ENCODE measurements at places on chromosomes 6 and 20.

DNA sequence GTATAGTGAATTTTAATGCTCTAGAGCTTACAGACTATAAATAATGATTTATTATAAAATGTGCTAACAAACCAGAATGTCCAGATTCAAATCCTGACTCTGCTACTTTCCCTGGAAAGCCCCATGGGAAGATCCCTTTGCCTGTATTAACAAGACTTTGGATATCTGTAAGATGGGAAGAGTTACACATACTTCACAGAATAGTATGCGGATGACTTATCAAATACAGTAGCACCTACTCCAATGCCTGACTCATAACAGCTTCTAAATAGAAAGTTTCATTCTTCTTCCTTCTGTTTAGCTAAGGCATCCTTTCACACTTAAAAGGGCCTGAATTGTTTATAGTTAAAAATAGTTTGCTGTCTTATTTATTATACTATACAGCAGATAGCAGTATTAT is 166.3 kb downstream of the KCNQ5 start:
- peak; percentile 62 for DNase-seq

DNA sequence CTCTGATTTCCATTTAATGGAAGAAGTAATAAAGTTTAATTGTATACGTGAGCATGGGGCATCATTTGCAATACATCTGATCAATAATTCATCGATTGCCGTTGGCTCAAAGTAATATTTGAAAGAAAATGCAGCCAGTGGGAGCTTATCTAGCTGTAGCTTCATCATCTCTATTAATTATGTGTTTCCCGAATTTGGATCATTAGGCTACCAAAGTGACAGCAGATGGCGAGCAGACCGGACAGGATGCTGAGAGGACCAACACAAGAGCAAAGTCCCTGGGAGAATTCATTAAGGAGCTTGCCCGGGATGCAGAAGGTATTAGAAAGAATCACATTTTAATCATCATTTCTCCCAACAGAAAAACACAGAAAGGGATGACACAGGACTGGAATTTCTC is 327.1 kb downstream of the ARHGAP18 start:
- DNase-seq, result no peak

DNA sequence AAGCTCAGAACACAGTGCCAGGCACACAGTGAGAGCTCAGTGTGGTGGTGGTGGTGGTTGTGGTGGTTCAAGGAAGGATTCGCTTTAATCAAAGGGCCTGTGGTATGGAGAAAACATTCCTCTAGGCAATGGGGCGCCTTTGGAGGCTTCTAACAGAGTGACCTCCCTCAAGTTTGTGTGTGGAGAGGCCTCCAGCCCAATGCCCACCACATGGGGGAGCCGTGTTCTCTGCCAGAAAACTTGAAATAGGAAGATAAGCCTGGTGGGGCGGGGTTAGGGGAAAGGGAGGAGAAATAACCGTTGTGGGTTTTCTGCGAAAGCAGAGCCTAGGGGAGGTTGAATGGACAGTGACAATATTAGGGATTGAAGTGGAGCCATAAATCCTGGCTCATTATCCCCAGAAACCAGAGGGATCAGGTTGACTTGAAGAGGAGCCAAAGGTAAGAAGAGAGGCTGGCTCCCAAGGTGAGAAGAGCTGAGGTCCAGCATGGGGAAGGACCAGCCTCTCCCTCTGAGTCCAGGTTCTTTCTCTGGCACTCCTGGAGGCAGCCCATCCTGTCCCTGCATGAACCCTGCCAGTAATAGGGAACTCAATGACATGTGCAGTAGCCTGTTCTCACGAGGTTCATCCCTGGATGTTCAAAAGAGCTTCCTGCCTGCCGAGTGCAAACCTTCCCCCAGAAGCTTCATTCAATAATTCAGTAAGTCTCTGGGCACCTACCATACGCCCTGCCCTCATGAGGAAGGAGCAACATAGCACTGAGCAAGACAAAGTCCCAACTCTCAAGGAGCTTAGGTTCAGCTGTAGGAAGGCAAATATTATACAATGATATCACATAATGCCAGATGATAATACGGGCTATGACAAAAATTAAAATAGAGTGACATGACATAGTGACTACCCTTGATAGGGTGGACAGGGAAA is 51.4 kb downstream of the TGM2 start:
- DNase-seq, result peak; percentile 14

DNA sequence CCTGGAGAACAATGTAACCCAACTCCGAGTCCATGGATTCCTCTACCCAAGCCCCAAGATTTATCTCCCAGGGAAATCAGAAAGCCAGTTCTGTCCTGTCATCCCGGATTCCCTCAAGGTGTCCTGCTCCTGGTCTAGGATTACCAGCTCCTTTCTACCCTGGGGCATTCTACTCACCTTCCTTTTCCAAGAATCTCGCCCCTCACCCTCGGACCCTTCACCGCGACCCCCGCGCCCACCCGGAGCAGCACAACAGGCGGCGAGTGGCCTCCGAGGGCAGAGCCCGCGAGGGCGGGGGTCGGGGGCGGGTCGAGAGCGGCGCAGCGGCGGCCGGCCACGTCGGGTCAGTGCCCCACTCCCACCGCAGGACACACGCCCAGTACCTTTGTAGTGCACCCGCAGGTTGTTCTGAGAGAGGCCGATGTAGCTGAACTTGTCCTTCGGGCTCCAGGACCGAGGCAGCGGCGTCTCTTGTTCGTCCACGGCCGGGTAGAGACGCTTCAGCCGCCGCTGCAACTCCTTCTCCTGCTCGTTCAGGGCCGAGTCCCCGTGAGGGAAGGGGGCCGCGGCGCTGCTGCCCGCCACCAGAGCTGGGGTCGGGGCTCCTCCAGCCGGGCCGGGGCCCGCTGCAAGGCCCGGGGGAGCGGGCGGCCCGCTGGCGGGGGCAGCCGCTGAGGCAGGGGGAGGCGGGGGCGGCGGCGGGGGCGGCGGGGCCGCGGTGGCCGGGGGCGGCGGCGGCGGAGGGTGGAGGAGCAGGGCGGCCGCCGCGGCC is 897 bp downstream of the RANBP9 start:
- no peak for DNase-seq
